Fibroblast of the aortic adventitia (primary cell): ENCODE measurements at places on chromosomes 7 and 10.

DNA sequence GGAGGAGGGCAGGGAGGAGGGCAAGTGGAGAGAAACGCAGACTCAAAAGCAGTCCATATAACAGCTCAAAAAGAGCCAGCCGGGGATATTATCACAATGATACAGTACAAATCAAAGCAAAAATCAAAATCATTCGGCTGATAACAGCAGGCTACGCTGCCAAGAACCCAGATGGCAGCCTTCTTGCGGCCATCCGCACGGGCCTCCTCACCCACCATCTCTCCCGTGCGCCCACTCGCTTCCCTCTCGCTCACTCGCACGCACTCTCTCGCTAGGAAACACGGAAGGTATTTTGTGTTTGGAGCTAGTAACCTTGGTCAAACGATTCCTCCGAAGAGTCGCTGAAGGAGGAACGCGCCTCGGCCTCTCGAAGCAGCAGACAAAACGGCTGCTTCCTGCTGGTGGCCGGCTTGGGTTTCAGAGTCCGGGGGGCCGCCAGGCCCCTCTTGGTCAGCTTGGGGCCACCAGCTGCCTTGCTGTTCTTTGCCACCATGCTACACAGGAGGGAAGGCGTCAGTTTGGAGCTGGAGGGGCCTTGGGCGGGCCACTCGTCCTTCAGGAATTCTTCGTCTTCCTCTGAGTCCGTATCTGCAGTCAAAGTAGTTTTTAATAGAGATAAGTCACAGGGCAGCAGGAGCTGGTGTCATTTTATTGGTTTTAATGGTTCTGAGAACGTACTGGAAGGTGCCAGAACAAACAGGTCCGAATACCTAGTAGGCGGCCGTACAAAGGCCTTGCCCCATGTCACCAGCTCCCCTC is 68.9 kb downstream of the SLC29A4 start:
- DNase-seq: no peak

DNA sequence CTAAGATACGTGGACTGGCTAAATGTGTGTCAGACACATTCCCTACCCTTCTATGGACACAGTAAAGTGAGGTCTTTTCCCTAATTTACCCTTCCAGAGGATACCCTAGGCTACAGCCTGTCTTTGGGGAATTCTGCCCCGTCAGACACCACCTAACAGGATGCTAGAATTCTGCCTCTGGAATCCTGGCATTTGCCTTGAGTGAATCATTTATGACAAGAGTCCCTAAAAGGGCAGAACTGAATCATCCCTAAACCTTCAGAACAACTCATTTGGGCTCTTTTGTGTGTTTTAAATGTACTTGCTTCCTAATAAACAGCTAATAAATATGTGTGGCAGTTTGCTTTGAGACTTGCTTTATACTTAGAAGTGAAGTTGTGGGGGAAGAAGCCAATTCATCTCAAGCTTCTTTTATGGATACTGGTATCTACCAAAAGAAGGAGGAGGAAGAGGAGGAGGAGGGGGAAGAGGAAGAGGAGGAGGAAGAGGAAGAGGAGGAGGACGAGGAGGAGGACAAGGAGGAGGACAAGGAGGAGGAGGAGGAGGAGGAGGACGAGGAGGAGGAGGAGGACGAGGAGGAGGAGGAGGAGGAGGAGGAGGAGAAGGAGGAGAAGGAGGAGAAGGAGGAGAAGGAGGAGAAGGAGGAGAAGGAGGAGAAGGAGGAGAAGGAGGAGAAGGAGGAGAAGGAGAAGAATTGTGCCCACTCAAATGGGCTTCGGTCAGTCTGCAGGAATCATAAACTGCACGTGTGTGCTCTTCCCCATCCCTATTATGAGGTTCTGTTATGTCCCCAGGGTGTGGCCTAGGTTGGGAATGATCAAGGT is 27.1 kb downstream of the PARP12 start:
- peak; percentile 65 for DNase-seq

GRCh38 chr10:96502561-96503282 is 11.0 kb downstream of the TLL2 start:
- DNase-seq: no peak

DNA sequence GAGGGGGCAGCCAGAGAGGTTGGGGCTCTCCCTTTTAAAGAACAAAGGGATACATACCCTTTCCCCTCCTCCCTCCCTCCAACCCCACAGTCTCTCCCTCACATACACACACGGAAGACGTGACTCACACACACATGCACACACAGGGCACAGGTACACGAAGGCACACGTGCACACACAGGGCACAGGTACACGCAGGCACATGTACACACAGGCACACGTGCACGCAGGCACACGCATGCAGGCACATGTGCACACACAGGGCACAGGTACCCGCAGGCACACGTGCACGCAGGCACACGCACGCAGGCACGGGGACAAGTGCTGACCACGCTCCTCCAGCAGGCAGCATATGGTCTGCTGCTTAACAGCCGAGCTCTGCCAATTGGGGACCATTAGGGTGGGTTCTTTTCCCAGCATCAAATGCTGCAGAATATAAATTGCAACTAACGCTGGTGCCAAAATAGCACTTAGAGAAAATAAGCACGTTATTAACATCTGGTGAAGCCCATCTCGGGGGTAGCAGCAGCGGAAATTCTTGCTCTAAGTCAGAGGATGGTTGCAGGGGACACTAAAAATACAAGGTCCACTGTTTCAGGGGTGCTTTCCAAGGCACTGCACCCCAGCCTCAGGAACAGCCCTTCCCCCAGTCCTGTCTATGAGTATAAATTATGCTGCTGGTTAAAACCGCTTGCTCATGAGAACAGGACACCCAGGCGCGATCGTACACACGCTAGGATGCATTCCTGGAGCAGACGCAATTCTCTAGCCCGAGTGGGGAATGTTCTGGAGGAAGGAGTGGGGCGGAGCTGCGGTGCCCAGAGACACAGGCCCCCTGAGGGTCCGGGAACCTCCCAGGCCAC is 55.2 kb upstream of the TNRC18 start:
- peak; percentile 32 for DNase-seq

- peak; percentile 60 for DNase-seq
Observed at GRCh38 chr10:35398355-35398754, 62.0 kb downstream of the CCNY start.

DNA sequence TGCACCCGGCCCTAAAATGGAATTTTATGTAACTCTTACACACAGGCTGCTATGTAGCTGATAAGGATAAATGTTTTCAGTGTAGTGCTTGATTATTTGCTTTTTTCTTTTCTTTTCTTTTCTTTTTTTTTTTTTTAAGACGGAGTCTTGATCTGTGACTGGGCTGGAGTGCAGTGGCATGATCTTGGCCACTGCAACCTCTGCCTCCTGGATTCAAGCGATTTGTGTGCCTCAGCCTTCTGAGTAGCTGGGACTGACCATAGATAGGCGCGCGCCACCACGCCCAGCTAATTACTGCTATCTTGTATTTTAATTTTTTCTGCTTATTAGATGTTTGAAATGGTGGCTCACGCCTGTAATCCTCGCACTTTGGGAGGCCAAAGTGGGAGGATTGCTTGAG is 3.4 kb downstream of the RABGEF1 start:
- DNase-seq: no peak

GRCh38 chr10:21511946-21512572 is 13.4 kb downstream of the SKIDA1 start:
- DNase-seq: no peak

GRCh38 chr10:76125900-76126299 is 694.5 kb downstream of the LRMDA start:
- no peak for DNase-seq

DNA sequence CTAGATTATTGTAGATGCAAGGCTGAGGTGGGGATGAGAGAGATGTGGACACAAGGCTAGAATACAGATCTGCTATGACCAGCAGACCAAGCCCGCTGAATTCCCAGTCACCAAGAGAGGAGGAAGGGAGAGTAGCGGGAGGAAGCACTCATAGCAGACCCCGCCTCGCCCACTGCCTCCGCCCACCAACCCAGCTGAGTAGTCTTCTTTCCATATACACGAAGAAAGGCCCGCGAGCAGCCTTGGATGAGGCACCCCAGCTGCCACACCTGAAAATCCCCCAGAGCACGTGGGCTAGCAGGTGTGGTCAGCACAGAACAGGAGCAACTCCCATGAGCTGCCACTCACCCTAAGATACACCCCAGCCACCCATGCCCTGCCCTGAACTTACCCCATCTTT is 7.9 kb upstream of the H2BK1 start:
- DNase-seq: no peak

GRCh38 chr10:22666287-22667092 is 47.9 kb downstream of the PIP4K2A start:
- peak; percentile 44 for DNase-seq

GRCh38 chr10:110355922-110356627 is 51.4 kb upstream of the SMNDC1 start:
- DNase-seq: no peak

DNA sequence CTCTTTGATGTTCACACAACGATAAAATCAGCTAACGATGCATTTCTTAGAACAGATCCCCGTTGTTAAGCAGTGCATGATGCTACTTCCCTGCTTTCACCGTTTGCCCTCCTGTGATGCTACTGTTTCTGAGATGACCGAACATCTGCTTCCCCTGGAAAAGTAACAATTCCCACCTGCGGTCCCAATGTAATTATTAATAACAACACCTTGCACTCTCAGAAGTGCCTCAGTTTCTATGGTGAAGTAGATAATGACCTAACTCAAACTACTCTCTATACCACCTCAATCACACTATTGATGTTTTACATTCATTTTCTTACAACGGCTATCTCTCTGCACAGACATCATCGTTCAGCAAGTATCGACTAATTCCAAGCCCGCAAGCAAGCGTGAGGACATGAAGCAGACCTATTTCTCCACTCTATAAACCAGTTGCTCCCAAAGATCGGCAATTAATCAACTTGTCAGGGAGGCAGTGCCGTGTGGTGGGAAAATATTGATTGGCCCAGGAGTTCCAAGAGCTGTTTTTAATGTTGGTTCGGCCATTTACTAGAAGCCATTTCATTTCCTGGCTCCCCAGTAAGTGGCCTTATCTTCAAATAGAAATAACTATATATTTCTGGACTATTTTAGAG is 42.7 kb downstream of the FAM107B start:
- DNase-seq: no peak

- DNase-seq: no peak
Observed at GRCh38 chr10:121340271-121340831, 257.9 kb downstream of the FGFR2 start.

DNA sequence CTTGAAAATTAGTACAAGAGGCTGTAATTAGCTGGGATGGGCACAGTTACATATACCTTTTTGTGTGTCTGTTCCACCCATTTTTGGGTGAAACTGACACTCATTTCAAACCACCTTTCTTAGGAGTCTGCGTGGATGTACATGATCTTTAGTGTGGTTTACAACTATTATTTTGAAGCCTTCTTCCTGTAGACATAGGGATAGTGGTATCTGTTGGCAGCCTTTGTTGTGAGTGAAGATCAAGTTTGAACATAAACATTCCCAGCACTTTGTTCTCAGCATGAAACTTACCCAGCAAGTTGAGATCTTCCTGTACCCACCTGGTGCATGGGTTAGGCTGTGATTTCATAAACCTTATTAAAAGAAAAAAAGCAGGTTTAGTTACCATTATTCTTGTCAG is 2.0 kb downstream of the BAG3 start:
- no peak for DNase-seq

- DNase-seq: peak; percentile 84
Observed at GRCh38 chr10:29881336-29881771, 178.0 kb downstream of the JCAD start.

DNA sequence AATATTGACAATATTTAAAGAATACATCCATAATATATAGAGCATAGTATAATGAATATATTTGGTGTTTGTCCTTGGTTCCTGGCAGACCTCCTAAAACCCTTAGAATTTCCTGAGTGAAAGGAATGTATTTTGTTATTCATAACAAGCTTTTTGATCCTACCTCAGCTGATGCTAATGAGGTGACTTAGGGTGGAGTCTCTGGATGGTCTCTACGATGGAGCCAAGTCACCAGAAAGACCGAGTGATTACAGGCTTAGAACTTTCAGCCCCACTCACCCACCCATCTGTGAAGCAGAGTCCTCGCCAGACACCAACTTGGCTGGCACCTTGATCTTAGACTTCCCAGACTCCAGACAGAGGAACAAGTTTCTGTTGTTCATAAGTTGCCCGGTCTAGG is 35.9 kb downstream of the UPF2 start:
- DNase-seq: no peak

DNA sequence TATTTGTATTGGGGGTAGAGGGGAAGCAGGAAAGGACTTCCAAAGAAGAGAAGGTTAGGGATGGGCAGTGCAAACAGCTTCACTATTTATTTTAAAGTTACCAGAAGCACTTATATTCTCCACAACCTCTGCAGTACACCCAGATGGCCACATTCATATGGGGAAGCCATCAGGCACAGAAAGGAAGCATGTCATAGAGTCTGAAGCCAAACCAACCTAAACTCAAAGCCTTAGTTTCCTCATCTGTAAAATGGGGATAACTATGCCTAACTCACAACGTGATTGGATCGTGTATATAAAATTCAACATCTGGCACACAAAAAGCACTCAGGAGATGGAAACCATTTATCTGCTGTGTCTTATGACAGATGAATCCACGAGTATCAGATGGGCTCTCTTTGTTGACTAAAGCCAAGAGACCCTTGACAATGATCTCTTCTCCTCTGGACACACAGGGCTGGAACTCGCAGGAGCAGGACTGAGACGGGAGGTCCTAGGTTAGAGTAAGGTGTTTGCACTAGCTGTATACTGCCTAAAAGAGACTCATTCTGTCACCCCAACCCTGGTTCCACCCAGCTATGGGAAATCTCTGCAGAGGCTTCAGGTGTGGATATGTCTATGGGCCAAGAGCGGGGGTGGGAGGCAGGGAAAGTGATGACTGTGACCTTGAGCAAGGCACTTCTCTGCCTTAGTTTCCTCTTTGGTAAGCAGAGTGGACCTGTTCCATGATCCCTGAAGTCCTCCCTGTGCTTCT is 1.8 kb downstream of the KIAA1549 start:
- DNase-seq: peak; percentile 17

DNA sequence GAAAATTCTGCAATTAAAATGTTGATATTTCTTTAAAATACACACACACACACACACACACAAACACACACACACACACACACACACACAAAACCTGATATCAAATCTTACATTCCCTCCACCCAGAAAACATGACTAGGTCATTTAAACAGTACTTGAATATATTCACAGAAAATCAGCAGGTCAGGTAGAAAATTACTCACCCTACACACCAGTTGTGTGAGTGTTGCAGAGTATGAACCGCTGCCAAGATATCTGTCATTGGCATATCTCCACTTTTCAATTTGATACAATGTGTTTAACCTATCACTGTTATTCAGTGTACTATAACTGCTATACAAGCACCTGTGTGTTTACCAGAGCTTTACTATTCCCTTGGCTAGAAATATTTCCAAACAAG is 283.6 kb upstream of the LRRTM3 start:
- no peak for DNase-seq

GRCh38 chr10:25934621-25935139 is 651 bp downstream of the MYO3A start:
- DNase-seq: no peak

- DNase-seq: no peak
Observed at GRCh38 chr7:50631639-50632038, 66.4 kb upstream of the DDC start.

- no peak for DNase-seq
Observed at GRCh38 chr7:36001546-36001945, 151.5 kb upstream of the EEPD1 start.
